ENCODE measurements at places on chromosomes 16 and 17. TPM values are rescaled to one million over a fixed set of nuclear protein-coding genes. Genes with fewer than 3 reads are reported as not detected.

The ITGB3 gene
- total RNA-seq, result 5.4 TPM

The CTRB1 gene
- total RNA-seq, result not detected

The NOTUM gene
- 0.31 TPM for total RNA-seq

The SMIM36 gene
- total RNA-seq, result not detected
